SJSA1 (cell line): ENCODE measurements at places on chromosomes 5 and 9. TPM values are rescaled to one million over a fixed set of nuclear protein-coding genes. Genes with fewer than 3 reads are reported as not detected.

- no peak for DNase-seq
Observed at GRCh38 chr5:176628406-176629228, 1.7 kb downstream of the SNCB start.

GRCh38 chr9:72903103-72903502 lies 49.8 kb downstream of the ALDH1A1 start:
- DNase-seq = no peak

- no peak for DNase-seq
Observed at GRCh38 chr5:90792725-90793124, 234.1 kb downstream of the ADGRV1 start.

C5orf58 gene
- total RNA-seq = not detected in 2 replicates

SPRY4 gene
- 40.5 and 44.5 TPM in 2 replicates for total RNA-seq

OLFM1 gene
- 23.4 and 35.0 TPM in 2 replicates for total RNA-seq

ZNF169 gene
- 0.09 and 1.4 TPM in 2 replicates for total RNA-seq

DNA sequence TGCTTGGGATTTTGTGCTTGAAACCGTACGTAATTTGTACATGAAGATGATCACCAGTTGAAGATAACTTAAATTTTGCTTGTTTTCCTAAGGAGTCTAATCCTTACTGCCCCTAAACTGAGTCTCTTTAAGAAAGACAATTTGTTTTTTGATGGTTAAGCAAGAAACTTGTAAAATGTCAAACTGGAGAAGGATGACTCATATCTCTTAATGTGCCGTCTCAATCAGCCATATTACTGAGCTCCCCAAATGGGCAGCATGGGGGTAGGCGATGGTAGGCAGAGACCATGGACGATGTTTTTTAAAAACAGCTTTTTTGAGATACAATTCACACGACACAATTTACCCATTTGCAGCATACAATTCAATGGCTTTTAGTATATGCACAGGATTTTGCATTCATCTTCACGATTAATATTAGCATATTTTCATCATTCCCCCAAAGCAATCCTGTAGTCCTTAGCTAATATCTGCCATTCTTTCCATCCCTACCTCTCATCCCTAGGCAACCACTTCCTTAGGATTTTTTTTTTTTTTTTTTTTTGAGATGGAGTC lies 14.3 kb downstream of the ARHGAP26 start:
- no peak for DNase-seq

DNA sequence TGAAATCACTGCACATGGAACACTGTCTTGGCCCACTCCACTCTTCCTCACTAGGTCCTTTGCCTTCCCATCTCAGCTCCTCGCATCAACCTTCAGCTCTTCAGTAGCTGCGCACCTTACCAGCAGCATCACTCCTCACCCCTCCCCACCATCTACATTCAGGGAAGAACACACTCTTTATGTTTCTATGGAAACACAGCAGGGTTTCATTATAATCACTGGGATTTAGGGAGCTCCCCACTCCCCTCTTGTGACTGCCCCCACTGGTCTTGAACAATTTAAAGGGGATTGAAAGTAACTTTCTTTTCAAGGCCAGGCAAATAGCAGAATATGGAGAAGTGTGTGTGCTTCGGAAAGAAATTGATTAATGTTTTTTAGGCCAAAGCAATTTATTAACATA lies 111.2 kb downstream of the INSYN2B start:
- no peak for DNase-seq

FPGS gene
- 49.0 and 70.0 TPM in 2 replicates for total RNA-seq

- DNase-seq = peak; percentile 70
Observed at GRCh38 chr9:133792721-133793470, 54.7 kb upstream of the SARDH start.

DNA sequence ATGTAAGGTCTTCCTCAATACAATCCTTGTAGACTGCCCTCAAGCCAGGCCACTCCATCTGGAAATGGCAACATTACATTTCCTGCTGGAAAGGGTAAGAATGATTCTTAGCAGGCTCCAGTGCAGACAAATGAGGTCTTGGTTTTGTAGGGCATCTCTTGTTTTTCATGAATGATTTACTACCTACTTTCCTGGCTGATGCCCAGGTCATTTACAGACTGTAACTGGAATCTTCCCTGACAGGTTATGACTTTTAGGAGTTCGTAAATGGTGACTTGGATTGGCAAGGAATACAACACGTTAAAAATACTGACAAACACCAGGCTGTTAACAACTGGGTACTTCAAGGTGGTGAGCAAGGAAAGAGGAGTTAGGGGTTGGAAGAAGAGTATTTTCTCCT lies 510.5 kb upstream of the TNC start:
- no peak for DNase-seq

DNA sequence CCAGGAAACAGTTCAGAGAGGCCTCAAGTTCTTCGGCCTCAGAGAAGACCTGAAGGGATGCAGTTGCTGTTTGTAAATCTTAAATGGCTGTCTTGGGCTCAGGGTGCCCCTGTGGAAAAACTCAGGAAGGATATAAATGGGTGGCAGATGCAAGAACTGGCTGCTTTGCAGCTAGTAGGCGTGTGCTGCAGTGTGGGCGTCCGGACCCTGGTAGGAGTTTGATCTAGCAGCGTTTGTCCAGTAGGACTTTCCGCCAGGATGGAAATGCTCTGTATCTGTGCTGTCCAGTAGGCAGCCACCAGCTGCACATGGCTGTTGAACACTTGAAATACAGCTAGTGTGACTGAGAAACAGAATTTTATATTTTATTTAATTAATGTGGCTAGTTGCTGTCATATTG lies 7.7 kb downstream of the CDX1 start:
- DNase-seq = no peak

DNA sequence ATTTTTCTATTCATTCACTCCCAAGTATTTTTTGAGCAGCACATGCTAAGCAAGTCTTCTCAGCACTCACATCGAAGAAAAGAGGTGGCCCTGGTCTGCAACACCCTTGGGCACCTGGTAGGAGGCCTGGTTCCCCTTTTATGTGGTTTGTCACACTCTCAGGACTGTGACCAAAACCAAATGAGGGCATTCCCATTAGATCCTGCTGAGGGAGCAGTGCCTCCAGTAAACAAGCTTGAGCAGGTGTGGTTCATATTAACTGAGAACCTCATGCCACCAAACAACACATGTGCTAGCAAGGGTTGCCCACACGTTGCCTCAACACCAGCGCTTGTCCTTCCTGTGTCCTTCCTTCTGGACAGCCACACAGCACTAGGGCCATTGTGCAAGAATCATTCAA lies 26.9 kb upstream of the SYK start:
- no peak for DNase-seq

GRCh38 chr9:128992995-128993394 lies 35.1 kb downstream of the SH3GLB2 start:
- no peak for DNase-seq

- DNase-seq = no peak
Observed at GRCh38 chr5:94276751-94277150, 341.7 kb downstream of the KIAA0825 start.

- DNase-seq = no peak
Observed at GRCh38 chr5:33776151-33776660, 115.6 kb downstream of the ADAMTS12 start.

ZFR gene
- 59.8 and 83.5 TPM in 2 replicates for total RNA-seq

PGM5 gene
- total RNA-seq = 0.03 TPM in 1 of 2 replicates, not detected in the other

CCDC192 gene
- total RNA-seq = not detected in 2 replicates

EPB41L4B gene
- total RNA-seq = 1.8 and 4.1 TPM in 2 replicates

DNA sequence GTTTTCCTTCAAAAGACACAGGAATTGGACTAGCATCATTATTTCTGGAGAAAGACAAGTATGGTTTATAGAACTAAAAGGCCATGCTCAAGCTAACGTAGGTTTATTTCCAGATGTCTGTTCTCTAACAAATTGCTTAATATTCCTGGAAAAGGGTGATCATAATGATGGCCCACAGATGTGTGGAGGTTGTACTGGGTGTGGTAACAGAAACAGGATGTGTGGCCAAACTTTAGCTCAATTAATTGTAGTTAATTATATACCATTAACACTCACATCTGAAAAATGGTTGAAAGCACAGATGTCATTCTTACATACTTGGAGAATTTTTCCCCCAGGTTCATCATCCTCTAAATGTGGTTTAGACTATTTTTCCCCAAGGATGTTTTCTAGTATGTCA lies 292.7 kb upstream of the RASA1 start:
- no peak for DNase-seq

DNA sequence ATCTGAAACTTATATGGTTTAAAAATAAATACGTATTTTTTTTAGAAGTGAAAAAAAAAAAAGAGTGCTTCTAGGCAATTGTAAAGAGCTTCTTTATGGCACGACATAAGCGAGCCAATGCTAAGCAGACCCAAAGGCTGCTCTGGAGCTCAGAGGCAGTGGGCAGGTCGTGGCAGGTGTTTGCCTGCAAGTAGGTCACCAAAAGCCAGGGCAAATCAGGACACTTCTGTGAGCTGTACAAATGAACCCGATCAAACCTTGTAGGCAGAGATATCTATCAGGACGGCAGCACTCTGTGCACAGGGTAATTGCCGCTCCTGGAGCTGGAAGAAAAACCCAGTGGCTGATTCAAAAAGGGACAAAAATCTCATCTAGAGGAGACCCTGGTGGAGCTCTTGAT lies 75.9 kb downstream of the IRX2 start:
- DNase-seq = no peak

DNA sequence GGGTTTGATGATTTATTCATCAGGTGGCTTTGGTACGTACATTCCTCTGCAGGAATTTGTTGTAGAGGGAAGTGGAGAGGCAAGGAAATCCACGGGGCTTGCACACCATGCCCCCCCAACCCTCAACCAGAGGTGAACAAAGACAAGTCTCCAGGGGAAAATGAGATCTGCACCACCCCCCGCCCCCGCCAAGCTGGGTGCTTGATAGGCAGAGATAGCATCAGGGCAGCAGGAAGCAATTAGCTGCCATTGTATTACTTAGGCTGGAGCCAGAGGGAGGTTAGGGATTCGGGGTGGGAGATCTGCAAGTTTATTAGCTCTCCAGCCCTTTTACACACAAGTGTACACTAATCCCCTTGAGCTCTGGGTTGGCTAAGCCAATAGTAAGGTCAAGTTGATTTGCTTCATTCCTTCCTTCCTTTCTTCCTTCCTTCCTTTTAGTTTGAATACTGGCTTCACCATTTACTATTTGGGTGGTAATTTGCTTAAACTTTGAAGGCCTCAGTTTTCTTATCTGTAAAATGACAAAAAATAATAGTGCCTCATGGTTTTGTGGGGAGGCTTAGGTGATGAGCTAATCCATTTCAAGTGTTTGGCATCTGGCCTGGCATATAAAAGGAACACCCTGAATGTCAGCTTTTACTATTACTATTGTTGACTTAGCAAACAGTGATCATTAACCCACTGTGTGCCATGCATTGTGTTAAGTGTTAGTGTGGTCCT lies 34.1 kb downstream of the SPRY4 start:
- peak; percentile 95 for DNase-seq

PCSK1 gene
- total RNA-seq = not detected in 2 replicates

DND1 gene
- total RNA-seq = 0.16 and 1.2 TPM in 2 replicates

- DNase-seq = no peak
Observed at GRCh38 chr5:74738406-74738805, 28.5 kb downstream of the GFM2 start.

- peak; percentile 75 for DNase-seq
Observed at GRCh38 chr5:15013654-15014463, 142.3 kb upstream of the ANKH start.

IL17B gene
- 1.00 TPM in 1 of 2 replicates, not detected in the other for total RNA-seq

NMUR2 gene
- total RNA-seq = not detected in 2 replicates

GRCh38 chr5:132419502-132420468 lies 50.3 kb downstream of the SLC22A5 start:
- DNase-seq = peak; percentile 84

DNA sequence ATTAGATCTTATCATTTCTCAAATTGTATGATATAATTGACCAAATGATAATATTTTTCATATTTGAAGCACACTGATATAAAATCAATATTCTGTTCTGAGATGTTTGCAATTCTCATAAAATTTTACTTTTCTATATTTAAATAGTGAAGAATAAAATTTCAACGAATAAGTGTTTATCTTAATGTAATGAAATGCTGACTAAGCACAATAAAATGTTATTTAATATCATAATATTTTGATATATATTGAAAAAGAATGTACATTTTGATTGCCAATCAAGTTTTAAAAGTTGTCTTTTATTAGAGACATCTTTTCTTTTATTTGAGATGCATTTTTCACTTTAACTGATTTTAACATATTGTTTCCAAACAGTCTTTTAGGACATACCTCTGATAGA lies 416.1 kb downstream of the TAF11L14 start:
- no peak for DNase-seq
